A172 (cell line): ENCODE measurements at places on chromosomes 11 and 22.
A peak's percentile ranks its signal among the peaks of the same experiment; 100 is the strongest.

DNA sequence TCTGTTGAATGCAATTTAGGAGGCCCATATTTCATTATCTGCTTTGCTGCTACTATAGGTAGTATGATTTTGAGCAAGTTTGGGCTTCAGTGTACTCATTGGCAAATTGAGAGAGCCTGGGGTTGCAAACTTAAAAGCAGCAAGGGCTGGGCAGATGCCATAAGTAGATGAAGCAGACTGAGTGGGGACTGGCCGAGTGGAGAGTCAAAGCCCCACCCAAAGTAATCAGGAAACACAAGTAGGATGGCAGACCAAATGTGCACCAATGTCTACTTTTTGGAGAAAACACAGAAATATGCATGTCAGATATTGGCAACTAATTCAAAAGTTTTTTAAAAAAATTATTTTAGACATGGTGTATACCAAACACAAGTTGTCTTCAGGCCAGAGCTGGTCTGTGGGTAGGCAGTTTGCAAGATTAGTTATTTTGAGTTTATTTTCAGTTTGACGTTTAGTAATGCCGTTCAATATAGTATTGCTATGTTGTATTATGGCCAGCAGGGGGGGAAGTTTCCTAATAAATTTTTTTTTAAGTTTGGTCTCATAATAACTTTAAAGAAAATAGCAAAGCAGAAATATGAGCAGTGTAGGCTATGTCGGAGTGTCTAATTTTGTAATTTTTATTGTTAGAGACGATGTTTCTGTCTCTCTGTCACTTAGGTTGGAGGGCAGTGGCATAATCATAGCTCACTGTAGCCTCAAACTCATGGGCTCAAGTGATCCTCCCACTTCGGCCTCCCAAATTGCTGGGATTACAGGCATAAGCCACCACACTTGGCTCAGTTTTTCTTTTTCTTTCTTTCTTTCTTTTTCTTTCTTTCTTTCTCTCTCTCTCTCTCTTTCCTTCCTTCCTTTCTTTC is 105.1 kb downstream of the HIPK3 start:
- peak; percentile 41 for DNase-seq

DNA sequence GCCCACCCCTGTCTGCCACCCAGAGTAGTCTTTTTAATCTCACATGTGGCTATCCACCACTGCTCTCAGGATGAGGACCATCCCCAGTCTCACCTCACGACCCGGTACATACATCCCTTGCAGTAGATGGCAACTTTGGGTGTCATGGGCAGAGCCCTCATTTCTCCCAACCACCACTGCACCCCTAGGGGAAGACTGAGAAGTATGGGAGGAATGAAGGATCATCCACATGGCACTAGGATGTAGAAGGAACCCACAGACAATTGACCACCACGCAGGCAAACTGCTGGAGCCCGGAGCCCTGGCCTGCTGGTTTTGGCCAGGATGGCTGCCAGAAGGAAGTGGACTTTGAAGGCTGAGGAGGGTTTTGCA is 1.9 kb upstream of the SCARF2 start:
- DNase-seq: no peak

DNA sequence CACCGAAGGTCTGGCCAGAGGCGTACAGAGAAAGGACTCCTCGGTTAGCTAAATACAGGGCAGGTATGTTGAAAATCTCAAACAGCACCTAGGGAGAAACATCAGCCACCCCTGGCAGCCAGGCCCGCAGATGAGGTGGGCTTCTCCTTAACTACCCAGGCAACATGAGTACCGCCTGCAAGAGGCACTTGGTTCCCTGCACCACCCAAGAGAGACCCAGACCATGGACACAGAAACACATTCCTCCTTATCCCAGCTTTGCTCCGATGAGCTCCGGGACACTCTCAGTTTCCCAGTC is 53.0 kb downstream of the DHCR7 start:
- DNase-seq: no peak

DNA sequence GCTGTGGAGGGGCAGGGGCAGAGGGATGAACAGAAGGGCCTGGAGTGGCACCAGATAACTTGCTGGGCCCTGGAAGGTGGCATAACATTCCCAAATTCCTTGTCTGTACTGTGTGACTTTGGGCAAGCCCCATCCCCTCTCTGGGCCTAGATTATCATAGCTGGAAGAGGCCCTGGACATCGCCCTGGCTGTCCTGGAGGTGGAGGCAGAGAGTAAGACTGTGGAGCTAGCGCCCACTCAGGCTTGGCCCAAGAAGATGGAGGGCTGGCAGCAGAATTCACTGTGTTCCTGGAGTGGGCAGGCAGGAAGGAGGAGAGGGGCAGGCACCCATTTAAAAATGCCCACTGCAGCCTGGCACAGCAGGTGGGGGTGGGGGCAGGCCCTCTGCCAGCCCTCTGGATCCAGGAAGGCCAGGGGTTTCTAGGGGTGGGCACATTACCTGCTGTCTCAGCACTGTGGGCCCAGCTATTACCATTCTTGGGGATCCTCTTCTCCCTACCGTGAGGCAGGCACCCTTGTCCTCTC is 22.6 kb downstream of the ARHGEF17 start:
- peak; percentile 42 for DNase-seq

DNA sequence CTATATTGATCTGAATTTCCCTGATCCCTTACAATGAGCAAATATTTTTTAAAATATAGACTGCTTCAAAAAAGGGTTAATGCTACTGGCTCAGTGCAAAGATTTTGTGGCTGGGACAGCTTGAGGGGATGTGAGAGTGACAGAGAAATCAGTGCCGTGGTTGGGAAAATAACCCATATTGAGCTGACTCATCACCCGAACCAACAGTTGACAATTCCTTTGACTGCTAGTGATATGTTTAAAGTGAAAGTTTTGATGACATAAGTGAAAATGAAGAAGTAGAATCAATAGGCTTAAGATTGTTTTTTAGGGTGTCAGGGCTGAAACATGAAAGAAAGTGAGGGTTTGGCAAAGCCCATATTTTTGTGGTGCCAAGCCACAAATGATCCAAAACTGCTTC is 257.1 kb upstream of the TENM4 start:
- DNase-seq: no peak

- DNase-seq: peak; percentile 69
These were observed 90.4 kb upstream of the BIRC3 start for GRCh38 chr11:102226702-102227490.

- DNase-seq: no peak
These were observed 58.4 kb downstream of the CD82 start for GRCh38 chr11:44623731-44624491.

- DNase-seq: no peak
These were observed 7.6 kb upstream of the MICAL2 start for GRCh38 chr11:12102588-12103410.

DNA sequence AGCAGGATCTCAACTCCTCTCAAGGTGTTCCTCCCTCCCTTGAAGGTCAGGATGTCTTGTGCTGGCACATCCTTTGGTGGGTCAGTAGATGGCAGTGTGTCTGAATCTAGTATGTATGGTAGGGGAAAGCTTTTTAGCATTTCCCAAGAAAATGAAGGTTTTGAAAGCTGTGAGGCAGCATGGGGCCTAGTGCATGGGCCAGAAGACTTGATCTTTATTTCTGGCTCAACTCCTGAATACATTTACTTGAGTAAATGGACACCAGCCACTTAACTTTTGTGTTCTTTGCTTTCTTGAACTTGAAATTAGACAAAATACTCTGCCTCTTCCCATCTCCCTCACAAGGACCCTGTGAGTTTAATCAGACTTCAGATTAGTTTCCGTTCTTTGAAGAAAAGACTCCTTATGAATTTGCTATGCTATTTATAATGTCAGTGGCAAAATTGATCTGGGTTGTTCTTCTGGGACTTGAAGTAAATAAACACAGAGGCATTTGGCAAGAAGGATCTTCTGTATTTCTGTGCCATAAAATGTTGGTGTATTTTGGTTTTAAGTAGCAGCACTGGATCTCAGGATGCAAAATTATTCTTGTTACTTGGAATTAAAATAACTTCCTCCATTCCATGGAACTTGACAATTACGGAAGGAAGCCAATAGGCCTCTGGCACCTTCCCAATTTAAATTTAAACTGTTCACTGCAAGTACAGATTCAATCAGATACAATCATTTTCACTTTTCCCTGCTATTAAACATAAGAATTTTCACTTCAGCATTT is 288.8 kb downstream of the CASP12 start:
- peak; percentile 42 for DNase-seq

DNA sequence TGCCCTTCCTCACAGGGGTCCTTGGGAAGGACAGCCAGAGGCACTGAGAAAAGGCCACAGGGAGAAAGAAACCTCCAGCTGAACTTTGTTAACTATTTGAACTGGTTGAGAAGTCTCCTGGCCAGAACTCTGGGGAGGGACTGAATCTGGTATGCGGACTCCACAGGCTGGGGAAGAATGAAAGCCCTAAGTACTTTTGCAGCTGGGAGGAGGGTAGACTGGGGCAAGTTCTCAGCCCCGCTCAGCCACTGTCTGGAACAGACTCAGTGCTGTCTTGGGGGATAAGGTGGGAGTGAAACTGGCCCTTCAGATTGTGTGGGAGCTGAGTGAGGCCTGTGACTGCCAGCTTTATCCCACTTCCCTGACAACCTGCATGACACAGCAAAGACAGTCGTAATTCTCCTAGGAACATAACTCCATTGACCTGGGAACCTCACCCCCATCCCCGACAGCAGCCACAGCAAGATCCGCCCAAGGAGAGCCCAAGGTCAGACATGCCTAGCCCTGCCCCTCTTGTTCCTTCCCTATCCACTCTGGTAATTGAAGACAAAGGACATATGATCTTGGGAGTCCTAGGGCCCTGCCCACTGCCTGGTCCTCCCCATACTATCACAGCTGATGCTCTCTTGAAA is 475.1 kb upstream of the CNTN5 start:
- no peak for DNase-seq

GRCh38 chr22:31227186-31227585 is 15.1 kb downstream of the LIMK2 start:
- no peak for DNase-seq

DNA sequence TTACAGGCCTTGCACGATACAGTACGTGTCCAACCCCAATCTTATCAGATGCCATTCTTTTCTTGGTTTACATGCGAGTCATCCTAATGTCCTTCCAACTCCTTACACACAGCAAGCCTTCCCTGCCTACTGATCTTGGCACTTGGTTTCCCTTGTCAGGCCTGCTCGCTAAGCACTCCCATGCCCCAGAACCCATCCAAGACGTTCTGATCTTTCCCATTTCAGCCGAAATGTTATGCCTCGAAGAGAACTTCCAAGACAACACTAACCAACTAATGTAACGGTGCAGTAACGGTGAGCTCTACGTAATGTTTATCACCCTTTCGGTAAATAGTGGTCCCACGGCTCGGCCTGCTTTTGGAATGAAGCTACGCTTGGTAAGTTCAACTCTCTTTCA is 521 bp downstream of the PES1 start:
- no peak for DNase-seq
